ENCODE measurements at places on chromosomes 5 and 9.

DNA sequence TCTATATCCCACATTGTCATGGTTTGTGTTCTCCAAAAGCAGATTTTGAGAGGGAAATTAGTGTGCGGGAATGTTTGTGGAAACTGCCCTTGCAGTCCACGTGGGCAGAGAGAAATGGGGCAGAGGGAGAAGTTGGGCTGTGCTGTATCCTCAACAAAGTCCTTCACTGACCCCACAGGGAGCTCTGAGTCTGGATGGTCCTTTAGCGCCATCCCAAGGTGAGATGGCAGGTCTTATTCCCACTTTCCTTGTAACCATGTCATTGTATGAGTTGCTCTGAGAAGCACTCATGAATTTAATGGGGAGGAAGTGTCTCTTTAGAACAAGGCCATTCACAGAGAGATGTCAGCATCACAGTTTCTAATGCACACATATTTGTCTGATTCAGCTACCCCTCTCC lies 127.1 kb downstream of the ANKRD18B start:
- no peak for DNase-seq

GRCh38 chr9:68454579-68455334 lies 85.9 kb downstream of the TMEM252 start:
- no peak for DNase-seq

DNA sequence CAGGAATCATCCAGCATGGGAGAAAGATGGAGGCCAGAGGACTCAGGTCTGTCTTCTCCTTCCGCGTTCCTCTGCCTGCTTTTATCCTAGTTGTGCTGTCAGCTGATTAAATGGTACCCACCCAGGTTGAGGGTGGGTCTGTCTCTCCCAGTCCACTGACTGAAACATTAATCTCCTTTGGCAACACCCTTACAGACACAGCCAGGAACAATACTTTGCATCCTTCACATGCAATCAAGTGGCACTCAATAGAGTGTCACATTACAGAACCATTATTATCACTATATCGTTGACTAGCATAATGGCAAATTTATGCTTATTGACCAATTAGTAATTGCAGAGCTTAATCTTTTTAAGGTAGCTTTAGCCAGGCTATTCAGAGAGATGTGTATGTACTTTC lies 64.8 kb downstream of the UNC13B start:
- no peak for DNase-seq

- peak; percentile 81 for DNase-seq
Measured at GRCh38 chr5:74257645-74258313, 382.7 kb downstream of the ENC1 start.

DNA sequence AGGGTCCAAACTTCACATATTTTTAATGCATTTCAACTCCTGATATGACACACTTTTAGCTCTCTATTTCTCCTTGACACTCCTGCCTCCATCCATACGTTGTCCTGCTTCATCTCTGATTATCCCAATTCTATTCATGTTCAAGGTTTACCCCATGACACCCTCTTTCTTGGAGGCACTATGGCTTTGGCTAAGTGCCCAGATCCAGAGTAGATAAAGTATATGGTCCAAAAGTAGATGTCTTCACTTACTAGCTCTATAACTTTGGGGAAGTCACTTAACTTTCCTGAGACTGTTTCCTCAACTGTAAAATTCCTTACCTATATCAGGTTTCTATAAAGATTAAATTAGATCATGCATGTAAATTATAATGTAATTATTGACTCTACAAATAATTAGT lies 36.1 kb downstream of the SLC22A5 start:
- DNase-seq, result no peak

DNA sequence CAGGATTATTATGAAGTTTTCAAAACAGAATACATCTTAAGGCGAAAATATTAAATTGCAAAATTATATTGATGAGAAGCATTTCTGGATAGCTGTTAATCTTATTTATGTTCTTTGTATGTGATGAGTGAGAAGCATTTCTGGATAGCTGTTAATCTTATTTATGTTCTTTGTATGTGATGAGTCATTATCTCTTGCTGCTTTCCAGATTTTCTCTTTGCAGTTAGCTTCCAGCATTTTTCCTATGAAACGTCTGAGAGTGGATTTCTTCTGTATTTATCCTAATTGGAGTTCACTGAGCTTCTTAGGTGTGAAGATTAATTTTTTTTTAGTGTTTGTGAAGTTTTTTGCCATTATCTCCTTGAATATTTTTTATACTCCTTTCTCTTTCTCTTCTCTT lies 8.2 kb downstream of the TMEM232 start:
- no peak for DNase-seq

- DNase-seq, result no peak
Measured at GRCh38 chr5:68290260-68290674, 74.7 kb downstream of the PIK3R1 start.

DNA sequence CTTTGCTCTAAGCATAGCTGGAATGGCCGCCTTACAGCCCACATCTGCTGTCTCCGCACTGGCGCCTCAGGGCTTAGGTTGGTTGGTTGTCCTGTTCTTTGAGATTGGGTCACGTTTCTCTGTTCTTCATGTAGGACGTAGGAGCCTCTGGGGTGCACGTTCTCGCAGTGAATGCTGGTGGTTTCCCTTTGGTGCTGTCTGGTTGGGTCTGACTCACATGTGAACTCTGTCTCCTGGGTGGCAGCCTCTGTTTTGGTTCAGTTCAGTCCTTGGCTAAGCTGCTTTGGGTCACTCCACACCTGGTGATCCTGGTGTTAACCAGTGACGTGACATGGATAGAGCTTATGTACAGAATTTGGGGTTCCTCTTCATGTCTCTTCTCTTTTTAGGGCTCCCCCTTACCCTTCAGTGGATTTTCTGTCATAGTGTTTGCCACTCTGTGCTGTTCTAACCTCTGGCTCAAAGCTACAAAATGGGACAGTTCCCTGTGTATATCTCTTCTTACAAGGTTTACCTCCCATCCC lies 12.6 kb upstream of the LPCAT1 start:
- peak; percentile 72 for DNase-seq

DNA sequence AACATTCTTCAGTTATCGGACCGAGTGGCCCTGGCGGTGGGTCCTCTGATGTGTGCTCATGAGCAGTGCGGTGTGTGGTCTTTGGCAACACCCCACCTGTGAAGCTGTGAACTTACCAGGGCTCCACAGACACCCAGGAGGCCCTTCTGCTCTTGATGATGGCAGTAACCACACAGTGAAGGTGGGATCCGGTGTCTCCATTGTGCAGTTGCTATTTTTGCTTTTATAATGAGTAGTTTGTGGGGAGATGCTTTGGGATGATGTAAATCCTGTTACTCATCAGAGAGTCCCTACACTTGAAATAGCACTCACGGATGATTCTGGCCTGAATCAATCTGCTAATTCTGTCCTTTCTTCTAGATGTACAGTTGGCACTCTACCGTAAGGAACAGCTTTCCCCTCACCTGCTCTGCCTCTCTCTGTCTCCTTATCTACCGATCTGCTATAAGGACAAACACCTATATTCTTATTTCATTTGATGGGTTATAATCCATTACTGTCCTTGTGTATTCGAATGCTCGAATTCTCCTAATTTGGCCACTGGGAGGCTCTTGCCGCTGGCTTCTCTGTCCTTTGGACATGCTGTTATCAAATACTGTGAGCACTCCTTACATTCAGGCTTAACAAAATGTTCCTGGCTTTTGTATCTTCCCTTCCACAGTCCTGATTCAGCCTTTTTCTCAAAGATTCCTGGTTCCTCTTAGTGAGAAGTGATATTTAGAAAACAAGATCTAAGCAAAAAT lies 20.2 kb downstream of the ATPSCKMT start:
- no peak for DNase-seq

DNA sequence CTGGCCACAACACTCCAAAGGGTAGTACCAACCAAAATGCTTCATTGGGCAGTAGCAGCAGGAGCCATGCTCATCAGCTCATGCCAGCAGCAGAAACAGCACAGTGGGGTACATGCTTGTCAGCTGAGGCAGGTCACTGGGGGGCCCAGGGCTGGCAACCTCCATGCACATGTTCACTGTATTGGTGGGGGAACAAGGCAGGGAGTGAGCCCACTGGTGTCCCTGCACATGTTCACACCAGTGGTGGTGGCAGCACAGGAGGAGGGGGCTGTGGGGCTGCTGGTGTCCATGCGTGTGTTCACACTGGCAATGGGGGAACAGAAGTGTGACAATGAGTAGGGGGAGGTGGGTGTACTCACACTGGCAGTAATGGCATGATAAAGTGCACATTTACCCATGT lies 254.3 kb upstream of the KIF2A start:
- DNase-seq, result no peak

- DNase-seq, result no peak
Measured at GRCh38 chr9:87878989-87879511, 3.6 kb upstream of the SPATA31E1 start.

GRCh38 chr9:38311382-38312270 lies 80.9 kb upstream of the ALDH1B1 start:
- no peak for DNase-seq

DNA sequence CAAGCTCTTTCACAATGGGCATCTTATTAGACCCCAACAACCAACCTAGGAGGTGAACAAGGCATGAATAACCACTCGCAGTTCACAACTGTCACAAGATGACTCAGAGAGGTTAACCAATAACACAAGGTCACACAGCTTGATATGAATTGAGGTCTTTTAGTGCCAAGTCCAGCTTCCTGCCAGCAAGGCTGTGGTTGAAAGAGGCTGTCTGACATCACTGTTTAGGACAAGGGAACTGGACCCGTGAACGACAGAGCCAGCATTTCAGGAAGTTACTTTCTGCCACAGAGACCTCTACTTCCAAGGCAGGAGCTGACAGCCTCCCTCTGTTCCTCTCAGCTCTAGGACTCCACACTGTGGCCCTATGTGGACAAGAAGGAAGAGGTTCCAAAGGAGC lies 53.4 kb upstream of the ALDH1B1 start:
- no peak for DNase-seq

GRCh38 chr5:84585218-84585617 lies 200.5 kb upstream of the EDIL3 start:
- no peak for DNase-seq

DNA sequence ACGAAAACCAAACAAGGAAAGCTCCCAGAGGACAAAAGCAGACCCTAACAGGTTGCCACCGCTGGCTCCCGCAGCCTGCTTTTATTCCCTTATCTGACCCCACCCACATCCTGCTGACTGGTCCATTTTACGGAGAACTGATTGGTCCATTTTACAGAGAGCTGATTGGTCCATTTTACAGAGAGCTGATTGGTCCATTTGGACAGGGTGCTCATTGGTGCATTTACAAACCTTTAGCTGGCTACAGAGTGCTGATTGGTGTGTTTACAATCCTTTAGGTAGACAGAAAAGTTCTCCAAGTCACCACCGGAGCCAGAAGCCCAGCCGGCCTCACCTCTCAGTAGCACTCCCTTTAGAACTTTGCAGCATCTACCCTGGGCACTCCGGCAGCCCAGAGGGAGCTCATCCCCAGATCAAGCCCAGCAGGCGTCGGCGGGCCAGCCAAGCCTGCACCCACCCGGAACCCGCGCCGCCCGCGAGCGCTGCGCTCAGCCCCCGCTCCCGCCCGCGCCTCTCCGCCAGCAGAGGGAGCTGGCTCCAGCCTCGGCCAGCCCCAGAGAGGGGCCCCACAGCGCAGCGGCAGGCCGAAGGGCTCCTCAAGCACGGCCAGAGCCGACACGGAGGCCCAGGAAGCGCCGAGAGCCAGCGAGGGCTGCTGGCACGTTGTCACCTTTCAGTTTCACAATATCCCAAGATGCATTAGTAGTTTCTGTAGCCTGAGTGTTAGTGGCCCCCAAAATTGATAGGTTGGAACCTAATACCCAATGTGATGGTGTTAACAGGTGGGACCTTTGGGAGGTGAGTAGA lies 35.3 kb upstream of the CLPTM1L start:
- no peak for DNase-seq

- DNase-seq, result no peak
Measured at GRCh38 chr9:116674210-116674980, 12.7 kb upstream of the TRIM32 start.

DNA sequence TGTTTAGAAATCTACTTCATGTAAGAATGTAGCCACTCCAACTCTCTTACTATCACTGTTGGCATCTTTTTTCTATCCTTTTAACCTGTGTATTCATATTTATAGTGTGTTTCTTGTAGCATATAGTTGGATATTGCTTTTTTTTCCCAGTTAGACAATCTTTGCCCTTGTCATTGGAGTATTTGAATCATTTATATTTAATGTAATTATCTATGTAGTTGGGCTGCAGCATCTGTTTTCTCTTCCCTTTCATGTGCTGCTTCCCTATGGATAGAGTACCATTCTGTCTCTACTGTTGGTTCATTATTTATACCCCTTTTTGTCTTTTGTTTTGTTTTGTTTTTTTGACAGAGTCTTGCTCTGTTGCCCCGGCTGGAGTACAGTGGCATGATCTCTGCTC lies 45.2 kb upstream of the PPP2CA start:
- no peak for DNase-seq

GRCh38 chr9:15867988-15868387 lies 315.1 kb downstream of the CCDC171 start:
- no peak for DNase-seq

- DNase-seq, result no peak
Measured at GRCh38 chr5:18051953-18052352, 417.7 kb downstream of the TAF11L14 start.

- DNase-seq, result no peak
Measured at GRCh38 chr5:61463596-61463995, 131.5 kb downstream of the ZSWIM6 start.

GRCh38 chr9:105887679-105888078 lies 193.3 kb downstream of the TMEM38B start:
- DNase-seq, result no peak

GRCh38 chr5:61306531-61307131 lies 25.4 kb upstream of the ZSWIM6 start:
- no peak for DNase-seq

DNA sequence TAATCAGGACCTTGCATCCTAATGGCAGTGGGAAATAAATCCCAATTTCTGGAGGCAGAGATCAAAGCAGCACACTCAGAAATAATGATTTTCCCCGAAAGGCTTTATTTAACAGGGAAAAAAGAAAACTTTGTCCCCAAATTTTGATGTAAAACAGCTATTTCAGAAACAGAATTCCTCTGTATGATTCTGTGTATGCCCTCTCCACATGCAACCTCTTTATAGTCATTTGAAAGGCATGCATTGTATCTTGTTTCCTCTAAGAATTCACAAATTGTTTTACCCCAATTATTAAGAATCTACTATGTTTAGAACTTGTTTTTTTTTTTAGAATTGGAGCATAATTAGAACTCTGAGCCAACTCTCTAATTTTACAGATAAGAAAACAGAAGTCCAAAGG lies 2.7 kb upstream of the PTAR1 start:
- DNase-seq, result no peak

GRCh38 chr5:95803271-95804148 lies 19.0 kb downstream of the GLRX start:
- DNase-seq, result peak; percentile 71

DNA sequence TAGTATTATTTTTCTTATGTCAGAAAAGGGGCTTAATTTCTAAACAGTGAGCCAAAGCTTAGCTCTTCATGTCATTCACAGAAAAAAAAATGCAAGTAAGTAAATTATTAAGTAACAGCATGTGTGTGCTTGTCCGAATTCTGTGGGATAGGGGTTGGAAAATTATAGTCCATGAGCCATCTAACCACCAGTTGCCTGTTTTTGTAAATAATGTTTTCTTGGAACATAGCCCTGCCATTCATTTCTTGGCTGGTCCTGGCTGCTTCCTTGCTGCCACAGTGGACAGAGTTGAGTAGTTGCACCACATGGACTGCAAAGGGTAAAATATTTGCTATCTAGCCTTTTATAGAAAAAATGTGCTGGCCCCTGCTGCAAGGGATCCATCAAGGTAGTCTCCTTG lies 513.7 kb upstream of the WWC1 start:
- DNase-seq, result no peak

Measured in cardiac septum (tissue), 1 donor.